ENCODE measurements at places on chromosomes 4 and X. TPM values are rescaled to one million over a fixed set of nuclear protein-coding genes. Genes with fewer than 3 reads are reported as not detected.
A peak's percentile ranks its signal among the peaks of the same experiment; 100 is the strongest.

The PTCHD1 gene
- total RNA-seq: 8.6 TPM

DNA sequence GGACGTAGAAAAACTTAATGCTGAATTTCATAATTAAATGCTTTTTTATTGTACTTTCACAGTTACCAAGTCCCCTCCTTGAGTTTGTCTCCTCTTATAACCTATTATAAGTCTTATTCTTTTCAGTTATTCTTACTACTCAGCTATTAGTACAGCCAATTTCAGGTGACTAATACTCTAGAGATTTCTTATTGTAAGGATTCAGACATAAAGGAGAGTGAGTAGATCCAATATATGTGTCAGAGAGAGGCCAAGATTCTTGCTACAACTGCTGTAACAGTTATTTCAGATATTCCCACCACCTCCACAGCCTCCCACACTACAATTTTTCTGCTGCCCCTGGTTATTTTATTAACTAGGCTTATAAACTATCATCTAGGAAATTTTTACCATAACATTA is 274.5 kb downstream of the GPAT3 start:
- no peak for DNase-seq

GRCh38 chr4:1907848-1908525 is 36.8 kb downstream of the NSD2 start:
- no peak for DNase-seq

- no peak for DNase-seq
These were observed 21.9 kb downstream of the GPRIN3 start for GRCh38 chr4:89285745-89286144.

- DNase-seq: peak; percentile 25
These were observed at the start of gene NEXMIF for GRCh38 chrX:74925225-74926088. Gene NEXMIF, minus strand, starts transcription at chrX:74925452.

DNA sequence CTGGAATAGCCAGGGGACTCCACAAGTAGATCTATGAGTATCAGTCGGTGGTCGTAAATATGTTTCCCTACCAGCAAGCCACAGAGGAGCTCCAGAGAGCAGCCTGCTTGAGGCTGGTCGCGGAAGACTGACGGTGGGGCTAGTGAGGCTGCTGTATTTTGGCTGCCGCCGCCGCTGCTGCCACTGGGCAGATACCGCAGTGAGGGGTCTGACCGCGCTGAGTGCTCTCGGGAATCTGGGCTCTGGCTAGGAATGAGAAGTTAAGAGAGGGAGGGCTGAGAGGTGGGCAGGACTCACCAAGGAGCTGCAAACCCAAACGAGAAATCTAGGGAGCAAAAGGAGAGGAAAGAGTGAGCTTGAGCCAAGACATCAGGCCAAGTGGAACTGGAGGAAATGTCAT is at the start of gene EXOC1L:
Gene EXOC1L, plus strand, starts transcription at position 157 of the 400 bp plus-strand sequence. Its CDS starts 237 bp downstream, at position 394.
- no peak for DNase-seq

The CYSLTR1 gene
- total RNA-seq: 1.2 TPM

DNA sequence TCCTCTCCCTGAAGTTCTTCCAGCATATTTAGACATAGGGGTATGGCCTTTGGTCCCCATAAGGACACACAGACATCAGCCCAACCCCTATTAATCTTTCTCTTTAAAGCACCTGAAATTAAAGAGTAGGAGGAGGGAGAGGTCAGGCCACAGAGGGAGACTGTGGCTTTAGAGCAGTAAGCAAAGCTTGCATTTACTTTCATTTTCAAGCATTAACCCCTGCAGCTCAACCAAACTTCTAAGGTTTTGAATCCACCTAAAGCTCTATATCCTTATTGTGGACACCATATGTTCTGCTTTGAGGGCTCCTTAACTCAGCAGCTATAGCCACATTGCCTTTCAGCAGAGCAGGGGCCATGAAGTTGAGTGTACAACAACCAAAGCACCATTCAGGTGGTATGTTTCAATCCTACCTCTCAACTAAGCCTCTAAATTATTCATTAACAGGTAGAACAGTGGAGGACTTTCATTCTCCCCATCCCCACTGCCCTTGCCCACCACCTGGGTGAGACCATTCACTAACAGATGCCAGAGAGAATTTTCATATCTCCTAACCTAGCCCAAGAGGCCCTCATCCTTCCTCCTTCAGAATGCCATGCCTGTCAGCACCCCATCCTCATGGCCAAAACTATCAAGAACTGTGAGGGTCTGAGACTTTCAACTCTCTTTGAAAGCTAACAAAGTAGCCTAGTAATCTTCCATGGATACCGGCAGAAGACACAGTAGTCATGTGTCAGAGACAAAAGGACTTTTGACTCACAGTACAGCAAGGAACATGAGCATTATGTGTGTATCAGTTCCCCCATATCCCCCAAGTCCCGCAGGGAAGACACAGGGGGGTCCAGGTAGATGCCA is 20.8 kb downstream of the LIN54 start:
- DNase-seq: no peak

DNA sequence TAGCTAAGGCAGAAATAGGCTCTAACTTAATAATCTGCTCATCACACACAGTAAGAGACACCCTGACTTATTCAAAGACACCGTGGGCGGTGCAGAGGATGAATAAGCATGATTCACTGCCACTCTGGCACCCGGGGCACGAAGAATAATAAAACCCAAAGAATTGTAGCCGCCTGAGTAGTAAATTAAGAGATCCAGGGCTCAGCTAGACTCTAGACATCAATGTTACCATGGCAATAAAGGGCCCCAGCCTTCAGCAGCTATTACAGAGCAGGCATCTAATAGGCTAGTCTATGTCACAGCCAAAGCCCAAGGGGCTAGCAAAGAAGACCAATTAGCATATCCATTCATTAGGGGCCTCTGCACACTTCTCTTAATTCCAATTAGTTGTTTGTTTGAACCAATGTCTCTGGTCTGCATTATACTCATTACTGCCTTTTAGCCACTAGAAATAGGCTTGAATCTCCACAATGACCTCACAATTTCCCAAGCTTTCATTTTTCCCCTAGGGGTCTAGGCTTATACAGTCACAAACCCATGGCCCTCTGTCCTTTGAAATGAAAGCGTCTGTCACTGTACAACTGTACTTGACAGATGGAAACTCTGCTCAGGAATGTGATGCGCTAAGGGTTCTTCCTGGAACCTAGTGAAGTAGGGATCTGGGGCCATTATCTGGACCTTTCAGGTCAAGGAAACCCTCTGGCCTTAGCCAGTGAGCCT is 3.0 kb upstream of the ATP1B4 start:
- peak; percentile 14 for DNase-seq

DNA sequence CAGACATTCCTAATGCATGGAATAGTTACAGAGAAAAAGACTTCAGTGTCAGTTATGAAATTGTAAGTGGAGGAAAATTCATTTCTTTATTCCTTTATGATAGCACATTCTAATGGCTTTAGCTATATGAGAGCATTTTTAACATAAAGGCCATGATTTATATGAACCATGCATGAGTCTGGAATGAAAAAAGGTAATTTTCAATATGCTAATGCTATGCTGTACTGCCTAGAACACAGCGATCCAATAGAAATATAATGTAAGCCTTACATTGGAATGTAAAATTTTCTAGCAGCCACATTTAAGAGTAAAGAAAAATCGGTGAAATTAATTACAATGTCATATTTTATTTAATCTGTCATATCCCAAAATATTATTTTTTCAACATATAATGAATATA is 932.0 kb downstream of the C4orf33 start:
- no peak for DNase-seq

- DNase-seq: no peak
These were observed 518.2 kb upstream of the HTR2C start for GRCh38 chrX:114065577-114066223.

DNA sequence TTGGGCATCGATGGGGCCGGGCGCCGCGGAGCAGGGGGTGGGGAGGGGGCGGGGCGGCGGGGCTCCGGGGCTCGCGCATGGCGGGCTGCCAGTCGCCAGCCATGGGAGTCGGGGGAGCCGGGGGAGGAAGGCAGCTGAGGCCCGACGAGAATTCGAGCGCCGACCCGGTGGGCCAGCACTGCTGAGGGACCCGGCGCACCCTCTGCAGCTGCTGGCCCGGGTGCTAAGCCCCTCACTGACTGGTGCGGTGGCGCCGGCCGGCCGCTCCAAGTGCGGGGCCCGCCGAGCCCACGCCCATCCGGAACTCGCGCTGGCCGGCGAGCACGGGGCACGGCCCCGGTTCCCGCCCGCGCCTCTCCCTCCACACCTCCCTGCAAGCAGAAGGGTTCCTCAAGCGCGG is 49.4 kb downstream of the GSX2 start:
- DNase-seq: no peak

DNA sequence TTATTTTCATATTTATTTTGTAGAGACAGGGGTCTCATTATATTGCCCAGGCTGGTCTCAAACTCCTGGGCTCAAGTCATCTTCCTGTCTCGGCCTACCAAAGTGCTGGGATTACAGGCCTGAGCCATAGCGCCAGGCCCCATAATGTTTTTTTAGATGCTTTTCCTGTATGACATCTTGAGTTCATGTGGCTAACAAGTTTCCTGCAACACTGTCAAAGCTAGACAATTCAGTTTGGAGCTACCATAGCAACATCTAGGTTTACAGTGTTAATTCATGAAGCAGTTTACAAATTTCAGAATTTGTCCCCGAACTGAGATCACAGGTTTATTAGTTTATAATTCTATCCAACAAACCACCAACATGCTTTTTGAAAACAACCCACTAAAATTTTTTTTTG is 6.4 kb upstream of the IL13RA2 start:
- DNase-seq: no peak

- no peak for DNase-seq
These were observed 151.3 kb upstream of the NUDT6 start for GRCh38 chr4:123073650-123074049.

GRCh38 chr4:77465271-77465670 is 140.3 kb upstream of the CXCL13 start:
- DNase-seq: no peak

DNA sequence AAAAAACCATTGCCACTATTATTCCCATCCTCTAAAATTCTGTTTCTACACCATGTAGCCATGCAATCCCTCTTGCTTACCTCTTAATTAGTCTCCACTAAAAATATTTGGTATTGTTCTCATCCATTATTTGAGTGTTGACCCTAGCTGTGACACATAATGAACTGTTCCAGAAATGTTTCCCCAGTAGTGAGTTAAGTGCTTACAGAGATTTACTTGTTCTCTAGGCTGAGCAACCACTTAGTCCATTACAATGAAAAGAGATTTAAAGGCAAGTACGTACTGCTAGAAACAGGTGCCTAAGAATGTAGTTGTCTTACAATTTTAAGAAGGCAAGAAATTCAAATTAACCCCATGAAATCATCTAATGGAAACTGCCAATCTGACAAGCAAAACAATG is 112.7 kb upstream of the PTPN13 start:
- no peak for DNase-seq

- DNase-seq: no peak
These were observed 3.3 kb upstream of the SPON2 start for GRCh38 chr4:1175635-1176229.

GRCh38 chrX:11272290-11272689 is 20.9 kb upstream of the AMELX start:
- DNase-seq: no peak

GRCh38 chrX:40508560-40508959 is 72.2 kb upstream of the ATP6AP2 start:
- no peak for DNase-seq

GRCh38 chr4:57114973-57115372 is 4.8 kb upstream of the IGFBP7 start:
- no peak for DNase-seq

- no peak for DNase-seq
These were observed 23.1 kb upstream of the VCX2 start for GRCh38 chrX:8194216-8194615.

GRCh38 chr4:1008840-1009541 is 2.4 kb upstream of the FGFRL1 start:
- no peak for DNase-seq

The CT45A3 gene
- not detected for total RNA-seq

GRCh38 chr4:156888762-156889161 is 82.8 kb downstream of the PDGFC start:
- DNase-seq: no peak

The BEND2 gene
- total RNA-seq: not detected

DNA sequence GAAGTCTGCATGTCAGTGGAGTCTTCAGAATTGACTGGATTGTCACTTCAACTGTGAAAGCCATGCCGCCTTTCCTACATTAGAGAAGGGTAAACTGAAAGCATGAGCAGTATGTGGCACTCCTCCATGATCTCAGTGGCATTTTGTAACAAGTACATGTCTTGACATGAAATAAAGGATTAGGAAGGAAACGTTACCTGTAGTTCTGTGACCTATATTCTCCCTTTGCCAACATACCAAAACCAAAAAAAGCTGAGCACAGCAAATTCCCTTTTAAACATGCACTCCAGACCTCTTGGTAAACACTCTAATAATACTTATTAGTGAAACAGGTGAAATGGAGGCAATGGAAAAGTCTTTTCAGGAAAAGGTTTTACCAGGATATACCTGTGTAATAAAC is 344.2 kb downstream of the GRIA2 start:
- DNase-seq: no peak

- no peak for DNase-seq
These were observed 9.5 kb downstream of the PRMT9 start for GRCh38 chr4:147674496-147674895.

DNA sequence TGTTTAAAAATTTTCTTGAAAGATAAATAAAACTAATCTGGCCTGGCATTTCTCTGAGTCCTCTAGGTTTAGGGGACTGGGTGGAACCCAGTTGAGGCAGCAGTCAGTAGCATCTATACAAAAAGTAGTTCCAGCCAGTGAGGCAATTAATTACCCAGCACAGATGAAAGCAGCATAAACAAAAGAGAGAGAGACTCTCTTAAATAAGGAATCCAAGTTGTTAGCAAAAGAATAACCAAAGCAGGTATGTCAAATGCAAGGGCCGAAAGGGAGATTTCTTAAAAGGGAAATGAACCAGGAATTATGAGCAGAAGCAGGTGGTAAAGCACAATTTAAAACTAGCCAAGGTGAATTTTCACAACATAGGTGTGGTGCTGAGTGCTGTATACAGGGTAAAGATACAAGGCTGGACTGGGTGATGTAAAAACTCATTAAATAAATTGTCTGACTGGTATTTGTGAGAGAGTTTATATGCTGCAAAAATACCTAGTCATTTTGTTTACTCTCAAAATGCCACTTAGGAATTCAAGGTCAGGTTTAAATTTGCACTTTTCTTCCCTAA is 94.6 kb upstream of the GALNT7 start:
- DNase-seq: no peak

DNA sequence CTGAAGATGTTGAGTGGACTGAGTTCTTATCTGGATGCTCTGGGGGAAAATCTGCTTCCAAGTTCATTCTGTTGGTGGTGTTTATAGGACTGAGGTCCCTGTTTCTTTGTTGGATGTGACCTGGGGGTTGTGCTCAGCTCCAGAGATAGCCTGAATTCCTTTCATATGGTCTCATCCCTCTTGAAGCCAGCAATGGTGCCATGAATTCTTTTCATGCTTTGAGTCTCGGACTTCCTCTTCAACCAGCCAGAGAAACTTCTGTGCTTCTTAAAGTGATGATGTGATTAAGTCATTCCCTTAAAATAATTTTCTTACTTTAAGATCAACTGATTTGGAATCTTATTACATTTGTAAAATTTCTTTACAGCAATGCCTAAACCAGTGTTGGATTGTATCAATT is 233.8 kb upstream of the UGT8 start:
- DNase-seq: no peak

- DNase-seq: no peak
These were observed 170.1 kb downstream of the LARP7 start for GRCh38 chr4:112807083-112807482.

The LIMCH1 gene
- 140 TPM for total RNA-seq

The UCP1 gene
- total RNA-seq: 0.41 TPM
